GF-D8 (cell line): ENCODE measurements at places on chromosomes 16 and 17.

GRCh38 chr17:14037453-14037852, 31.9 kb upstream of the COX10 start:
- DNase-seq: no peak

DNA sequence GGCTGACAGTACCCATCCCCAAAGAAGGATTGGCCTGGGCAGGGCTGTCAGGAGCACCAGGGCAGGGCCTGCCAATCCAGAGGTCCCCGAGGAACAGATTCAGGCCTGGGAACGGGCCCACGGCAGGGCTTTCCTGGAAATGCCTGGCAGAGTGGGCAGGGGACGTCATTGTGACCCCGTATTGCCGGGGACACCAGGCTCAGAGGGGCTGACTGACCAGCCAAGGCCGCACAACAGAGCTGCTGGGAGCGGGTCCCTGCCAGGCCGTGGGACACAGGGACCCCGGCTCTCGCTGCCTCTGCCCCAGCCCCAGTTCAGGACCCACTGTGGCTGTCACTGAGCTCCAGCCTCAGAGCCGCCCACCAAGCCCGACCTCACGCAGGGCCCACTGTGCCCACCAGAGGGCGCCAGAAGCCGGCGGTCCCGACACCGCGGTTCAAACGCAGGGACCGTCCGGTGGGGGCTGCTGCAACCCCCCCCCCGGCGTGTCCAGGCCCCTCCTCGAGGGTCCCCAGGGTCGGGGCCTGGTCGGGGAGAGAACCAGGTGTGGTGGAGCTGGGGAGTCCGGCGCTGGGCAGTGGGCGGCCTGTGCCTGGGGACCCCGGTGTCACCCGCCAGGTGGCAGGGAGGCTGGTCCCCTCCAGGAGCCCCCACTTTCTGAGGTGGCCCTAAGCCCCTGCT, 15.2 kb upstream of the SSTR5 start:
- DNase-seq: no peak

- DNase-seq: no peak
Measured at GRCh38 chr16:84562174-84562815, 55.6 kb downstream of the COTL1 start.

DNA sequence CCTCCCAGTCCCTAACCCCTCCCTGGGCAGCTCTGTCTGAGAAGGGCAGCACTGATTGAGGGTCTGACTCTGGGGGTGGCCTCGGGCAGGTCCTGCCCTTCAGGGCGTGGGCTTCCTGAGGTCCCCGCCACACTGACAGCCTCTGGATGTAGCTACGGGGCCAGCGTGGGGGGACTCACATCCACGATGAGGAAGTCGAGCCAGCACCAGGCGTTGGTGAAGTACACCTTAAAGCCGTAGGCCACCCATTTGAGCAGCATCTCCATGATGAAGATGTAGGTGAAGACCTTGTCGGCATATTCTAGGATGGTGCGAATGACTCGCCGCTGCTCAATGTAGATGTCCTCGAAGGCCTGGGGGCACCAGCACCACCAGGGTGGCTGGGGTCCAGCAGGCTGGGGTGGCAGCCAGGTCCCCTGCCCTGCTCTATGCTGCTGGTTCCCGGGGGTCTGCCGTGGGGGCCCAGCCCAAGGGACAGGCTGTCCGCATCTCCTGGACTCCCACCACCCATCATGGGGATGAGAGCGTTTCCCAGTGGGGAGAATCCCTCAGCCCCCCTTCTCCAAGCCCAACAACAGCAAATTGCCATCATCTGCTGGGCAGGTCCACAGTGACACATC, 15.7 kb upstream of the CD79B start:
- DNase-seq: no peak

GRCh38 chr17:13833921-13834320, 232.2 kb upstream of the HS3ST3A1 start:
- no peak for DNase-seq

GRCh38 chr17:45110676-45111611, 21.4 kb downstream of the PLCD3 start:
- DNase-seq: no peak

- no peak for DNase-seq
Measured at GRCh38 chr17:57970710-57971109, 15.5 kb upstream of the CUEDC1 start.

DNA sequence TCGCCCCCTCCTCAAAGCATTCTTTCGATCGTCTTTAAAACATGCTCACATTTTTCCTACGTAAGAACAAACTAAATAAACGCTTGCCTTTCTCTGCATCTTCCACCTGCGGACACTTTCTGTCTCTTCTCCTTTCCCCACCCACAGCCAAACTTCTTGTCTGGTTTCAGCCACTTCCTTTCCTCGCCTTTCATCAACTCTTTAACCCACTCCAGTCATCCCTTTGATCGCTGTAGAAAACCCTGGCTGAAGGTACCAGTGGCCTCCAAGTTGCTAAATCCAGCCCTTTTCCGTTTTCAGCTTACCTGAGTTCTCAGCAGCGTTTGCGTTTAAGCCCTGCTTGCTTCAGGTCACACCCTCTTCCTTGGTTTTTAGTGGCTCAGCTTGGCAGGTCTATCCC, 483 bp downstream of the RPA1 start:
- DNase-seq: no peak

- DNase-seq: no peak
Measured at GRCh38 chr16:84988328-84989080, 22.8 kb downstream of the ZDHHC7 start.

- DNase-seq: no peak
Measured at GRCh38 chr17:41060052-41060604, at the start of gene KRTAP2-3. Gene KRTAP2-3, minus strand, starts transcription at chr17:41060114. Its CDS starts 64 bp downstream, at chr17:41060050.

DNA sequence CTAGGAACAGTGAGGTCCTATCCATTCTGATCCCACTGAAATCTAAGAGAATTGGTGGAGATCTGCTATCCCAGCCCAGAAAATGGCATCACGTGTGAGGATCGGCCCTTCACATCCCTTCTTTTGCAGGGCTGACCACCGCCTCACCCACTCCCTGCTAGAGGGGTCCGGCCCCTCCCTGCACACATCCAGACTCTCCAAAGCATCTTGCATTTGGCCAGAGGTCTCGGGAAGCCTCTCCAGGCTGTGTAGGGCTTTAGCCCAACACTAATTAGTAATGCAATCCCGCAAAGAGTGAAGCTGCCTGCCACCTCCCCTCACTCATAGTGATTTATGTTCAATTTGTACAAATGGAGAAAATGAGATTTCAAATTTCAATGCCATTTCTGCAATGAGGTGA, 434.4 kb upstream of the ZFHX3 start:
- no peak for DNase-seq

DNA sequence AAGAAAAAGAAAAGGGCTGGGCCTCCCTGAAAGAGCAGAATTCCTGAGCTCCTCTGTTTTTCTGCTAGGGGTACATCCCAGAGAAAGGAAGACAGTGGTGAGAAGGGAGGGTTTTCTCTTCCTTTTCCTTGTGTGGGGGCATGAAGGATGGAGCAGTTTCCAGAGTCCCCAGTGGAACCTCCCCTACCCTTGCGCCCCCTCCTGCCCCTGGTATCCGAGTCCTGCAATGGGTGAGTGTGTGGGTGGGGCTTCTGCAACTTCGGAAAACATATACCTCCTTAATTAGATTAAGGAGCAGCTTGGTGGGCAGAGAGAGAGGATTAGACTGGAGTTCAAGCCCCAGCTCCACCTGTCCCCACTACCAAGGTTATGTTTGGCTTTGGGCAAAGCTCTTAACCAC, 5.4 kb upstream of the GIP start:
- DNase-seq: no peak

- DNase-seq: no peak
Measured at GRCh38 chr16:3444032-3444388, 530 bp downstream of the NAA60 start.

- no peak for DNase-seq
Measured at GRCh38 chr16:17828012-17828411, 357.3 kb upstream of the XYLT1 start.

DNA sequence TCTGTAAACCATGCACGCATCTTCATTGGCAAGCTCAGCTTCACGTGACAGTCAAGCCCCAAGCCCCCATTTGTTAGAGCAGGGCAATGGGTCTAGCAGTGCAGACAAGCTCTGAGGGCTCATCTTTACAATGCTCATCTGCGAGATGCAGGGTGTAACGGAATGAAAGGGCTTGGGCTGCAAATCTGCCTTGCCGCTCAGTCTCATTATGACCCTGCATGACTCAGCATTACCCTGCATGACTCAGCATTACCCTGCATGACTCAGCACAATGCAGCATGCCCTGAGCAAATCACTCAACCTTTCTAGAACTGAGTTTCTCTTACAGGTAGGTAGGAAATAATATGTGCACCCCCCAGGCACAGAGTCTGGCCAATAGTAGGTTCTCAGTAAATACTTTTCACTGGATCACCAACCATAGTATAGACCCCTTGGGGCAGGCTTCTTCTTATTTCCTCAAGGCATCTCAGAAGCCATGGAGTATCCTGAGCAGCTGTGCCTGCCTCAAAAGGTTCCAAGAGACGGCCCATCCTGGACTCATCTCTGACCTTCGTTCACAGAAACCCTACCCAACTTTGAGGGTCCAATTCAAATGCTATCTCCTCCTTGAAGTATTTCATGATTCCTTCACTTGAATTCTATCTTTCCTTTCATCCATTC, 391.3 kb upstream of the CDH5 start:
- no peak for DNase-seq

GRCh38 chr16:75116081-75116910, at the start of gene LDHD:
Gene LDHD, minus strand, starts transcription at chr16:75116780. Its CDS starts 60 bp downstream, at chr16:75116720.
- DNase-seq: no peak

DNA sequence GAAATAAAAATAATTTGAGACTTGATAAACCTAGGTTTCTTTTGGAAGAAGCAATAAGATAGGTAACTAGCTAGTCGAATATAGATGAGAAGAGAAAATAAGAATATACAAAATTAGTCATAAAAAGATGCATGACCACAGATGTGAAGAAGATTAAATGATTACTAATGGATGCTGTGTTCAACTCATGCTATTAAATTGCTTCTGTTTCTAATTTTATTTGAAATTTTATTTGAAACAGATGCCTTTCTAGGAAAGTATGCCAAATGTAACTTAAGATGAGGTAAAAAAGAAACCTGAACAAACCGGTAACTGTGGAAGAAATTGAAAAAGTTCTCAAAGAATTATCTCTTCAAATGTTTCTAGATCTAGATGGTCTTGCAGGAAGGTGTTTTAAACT, 91.6 kb downstream of the OR1D5 start:
- DNase-seq: no peak

DNA sequence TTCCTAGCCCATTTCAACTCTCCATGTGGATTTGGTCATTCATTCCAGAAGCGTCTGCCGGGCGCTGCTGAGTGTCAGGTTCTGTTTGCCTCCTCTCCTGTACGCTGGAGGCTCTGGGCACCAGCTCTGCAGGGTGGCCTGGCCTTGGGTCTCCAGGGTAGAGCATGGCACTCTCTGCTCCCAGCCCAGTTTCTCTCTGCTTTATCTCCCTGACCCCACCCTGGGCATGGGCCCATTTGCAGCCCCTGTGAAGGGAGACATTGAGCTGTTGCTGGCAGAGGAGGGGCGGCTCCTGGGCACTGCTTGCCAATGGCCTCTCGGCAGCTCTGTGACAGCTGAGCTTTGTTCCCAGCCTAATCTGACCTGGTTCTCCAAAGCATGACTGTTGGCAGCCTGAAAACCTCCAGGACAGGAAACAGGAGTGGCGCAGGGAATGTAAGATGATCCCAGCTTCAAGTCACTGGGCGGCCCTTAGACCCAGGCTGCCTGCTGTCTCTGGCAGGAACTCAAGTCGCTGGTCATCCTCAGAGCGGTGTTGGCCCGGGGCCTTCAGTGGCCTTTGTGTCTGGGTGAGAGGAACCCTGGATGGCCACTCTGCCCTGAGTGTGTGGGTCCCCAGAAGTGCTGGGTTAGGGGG, 146.8 kb downstream of the SEC14L1 start:
- DNase-seq: no peak

DNA sequence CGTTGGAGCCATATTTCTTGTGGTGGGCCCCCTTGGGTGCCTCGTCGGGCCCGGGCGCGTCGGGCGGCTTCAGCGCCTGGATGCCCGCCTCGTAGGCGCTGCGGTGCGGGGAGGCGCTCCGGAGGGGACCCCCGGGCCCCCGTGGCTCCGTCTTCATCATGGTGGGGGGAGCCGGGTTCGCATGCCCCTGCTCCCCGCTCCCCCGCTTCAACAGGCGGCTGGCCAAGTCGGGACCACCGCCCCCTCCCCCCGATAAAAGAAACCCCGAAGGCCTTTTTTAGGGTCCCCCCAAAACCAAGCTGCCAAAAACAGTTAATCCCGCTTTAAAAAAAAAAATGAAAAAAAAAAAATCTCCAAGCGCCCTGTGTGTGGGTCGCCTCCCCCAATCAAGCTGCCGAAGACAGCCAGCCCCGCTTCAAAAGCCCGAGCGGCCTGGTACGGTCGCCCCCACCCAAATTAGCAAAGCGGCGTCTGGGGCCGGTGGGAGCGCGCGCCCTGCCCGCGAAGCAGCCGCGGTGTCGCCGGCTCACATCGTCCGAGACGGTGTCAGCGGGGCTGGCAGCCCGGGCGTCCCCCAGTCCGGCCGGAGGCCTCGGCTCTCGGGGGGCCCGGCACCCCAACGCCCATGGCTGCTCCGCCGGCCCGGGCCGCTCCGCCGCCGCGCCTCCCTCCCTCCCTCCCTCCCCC, at the start of gene PPP1R9B:
TSS of gene PPP1R9B (minus strand) at position 324 of the 687 bp plus-strand sequence. CDS start at position 160, 164 bp downstream.
- DNase-seq: no peak

DNA sequence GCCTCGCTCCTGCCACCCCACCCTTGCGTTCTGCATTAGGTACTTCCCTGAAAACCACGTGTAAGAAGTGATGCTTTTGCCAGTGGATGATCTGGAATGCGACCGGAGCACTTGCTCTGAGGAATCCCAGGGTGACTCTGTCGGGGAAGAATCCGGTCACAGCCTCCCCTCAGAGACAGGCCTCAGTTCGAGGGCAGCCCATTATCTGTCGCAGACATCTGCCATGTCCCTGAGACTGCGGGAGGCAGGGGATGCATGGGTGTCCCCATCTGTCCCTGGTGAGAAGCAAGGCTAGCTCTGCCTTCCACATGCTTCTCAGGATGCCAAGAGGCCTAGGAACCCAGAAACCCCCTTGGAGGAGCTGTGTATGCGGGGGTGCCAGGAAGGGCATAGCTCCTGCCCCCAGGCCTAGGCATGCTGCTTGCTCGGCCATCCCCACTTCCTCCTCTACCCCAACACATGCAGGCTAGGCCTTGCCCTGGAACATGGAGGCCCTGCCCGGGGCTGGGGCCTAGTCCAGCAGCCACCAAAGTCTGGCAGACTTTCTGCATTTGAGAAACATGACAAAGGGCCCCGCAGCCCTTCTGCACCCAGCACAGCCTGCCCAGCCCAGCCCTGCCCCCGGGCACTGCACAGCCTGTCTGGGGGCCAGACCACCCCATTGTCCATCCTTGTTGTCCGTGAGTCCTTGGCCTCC, 20.5 kb downstream of the MNT start:
- no peak for DNase-seq

GRCh38 chr16:1290860-1291575, 18.4 kb upstream of the UBE2I start:
- no peak for DNase-seq

GRCh38 chr17:3845291-3845620, 790 bp downstream of the NCBP3 start:
- no peak for DNase-seq

DNA sequence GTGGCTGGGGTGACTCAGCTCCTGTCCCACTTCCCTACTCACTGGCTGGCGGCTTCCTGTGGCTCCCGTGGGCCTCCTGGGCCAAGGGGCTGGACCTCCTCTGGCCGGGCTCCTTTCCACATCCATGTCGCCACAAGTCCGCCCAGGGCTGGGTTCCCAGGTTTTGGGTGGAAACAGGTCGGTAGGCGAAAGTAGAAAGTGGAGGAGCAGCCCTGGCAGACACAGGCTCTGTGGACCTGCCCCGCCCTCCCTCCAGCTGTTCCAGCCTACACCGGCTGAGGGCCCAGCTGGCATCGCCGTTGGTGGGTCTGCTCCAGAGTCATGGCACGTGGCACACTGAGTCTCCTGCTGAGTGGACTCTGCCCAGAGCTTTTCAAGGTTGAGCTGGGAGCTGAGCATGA, 28.7 kb downstream of the GSE1 start:
- no peak for DNase-seq
